ENCODE measurements at places on chromosomes 7 and 10.
A peak's percentile ranks its signal among the peaks of the same experiment; 100 is the strongest.

DNA sequence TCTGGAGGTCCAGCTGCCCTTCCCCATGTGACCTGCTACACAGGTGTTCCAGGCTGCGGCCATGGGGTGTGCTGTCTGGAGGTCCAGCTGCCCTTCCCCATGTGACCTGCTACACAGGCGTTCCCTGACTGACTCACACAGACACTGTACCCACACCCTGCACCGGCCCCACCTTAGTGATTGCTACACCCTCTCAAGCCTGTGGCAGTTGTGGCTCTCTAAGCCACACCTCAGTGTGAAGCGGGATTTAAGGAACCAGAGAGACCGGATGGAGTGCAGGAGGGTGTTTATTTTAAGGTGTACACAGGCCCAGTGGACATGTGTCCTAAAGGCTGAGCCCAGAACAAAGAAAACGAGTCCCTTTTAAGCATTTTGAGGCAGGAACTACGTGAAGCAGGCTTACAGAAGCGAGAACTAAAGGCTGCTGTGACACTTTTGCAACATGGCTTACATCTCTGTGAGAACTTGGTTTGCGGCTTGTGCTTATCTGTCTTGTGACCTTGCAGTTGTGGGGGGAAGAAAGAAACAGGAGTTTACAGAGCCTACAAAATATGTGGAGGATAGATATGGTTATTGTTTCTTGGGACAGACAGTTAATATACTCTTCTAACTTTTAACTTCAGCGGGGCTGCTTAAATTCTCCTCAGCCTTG lies 326.4 kb downstream of the PAXIP1 start:
- no peak for DNase-seq

DNA sequence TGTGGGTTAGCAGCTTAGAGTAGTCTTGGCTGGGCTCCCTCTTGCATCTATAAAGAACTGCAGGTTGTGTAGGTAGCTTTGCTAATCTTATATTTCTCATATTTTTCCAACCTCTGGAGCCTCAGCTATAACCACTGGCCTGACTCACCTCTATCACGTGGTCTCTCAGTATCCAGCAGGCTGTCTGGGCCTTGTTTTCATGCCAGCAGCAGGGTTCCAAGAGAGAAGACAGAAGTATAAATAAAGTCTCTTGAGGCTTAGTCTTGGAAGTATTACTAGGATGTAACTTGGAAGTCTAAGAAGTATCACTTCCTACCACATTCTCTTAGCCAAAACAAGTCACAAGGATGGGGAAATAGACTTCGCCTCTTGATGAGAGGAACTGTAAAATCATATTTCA lies 73.3 kb downstream of the WIPF3 start:
- DNase-seq = no peak

DNA sequence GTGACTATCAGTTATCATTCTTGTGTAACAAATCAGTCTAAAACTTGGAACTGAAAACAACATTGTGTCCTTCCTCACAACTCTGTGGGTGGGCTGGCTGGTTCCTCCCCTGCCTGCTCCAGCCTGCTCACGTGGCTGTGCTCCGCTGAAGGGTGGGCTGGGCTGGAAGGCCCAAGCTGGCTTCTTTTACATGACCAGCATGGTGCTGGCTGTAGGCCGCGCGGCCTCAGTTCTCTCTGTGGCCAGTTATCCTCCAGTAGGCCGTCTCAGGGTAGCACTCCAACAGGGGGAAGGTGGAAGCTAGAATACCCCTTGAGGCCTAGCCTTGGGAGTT lies 11.3 kb downstream of the ADAMTS14 start:
- DNase-seq = no peak

GRCh38 chr10:97676770-97677581 lies 10.1 kb downstream of the AVPI1 start:
- DNase-seq = peak; percentile 32

DNA sequence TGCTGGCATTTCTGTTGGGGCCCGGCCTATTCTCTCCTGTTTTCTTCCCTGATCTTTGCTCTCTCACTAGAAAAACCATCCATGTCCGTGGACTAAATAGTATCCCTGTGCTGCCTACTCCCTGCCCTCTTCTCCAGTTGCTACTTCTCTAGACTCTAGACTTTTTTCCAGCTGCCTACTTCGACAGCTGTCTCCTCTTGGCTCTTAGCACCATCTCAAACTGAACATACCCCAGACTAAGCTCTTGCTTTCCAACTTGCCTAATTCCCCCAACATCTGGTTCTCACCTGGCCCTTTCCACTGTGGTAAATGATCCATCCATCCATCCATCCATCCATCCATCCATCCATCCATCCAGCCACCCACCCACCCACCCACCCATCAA lies 19.5 kb downstream of the ADCYAP1R1 start:
- no peak for DNase-seq

DNA sequence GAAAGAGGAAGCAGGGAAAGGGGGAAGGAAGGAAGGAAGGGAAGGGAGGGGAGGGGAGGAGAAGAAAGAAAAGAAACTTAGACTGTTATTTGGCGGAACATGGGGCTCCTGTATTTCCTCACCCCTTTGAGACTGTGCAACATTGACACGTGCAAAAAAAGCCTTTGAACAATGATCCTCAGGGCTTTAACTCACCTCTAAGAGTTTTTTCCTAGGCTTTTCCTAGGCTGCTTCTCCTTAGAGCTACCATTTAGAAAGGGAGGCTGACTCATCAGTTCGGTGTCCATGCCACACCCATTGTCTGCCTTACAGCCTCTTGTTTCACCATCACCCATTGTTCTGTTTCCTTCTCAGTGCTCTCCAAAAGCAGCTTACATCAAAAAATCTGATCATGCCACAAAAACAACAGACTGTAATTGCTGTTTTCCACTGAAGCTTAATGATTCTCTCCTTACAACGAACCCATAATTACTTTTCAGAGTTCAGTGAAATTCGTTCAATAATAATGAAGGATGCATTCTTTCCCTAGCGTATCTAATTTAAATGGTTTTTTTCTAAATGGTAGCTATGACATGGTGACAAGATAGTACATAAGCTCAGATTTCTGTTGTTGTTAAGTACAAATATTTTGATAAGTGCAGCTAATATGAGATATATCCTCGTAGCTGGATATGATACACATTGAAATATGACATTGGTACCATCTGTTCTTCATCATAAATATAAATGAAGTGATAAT lies 90.8 kb downstream of the PRLHR start:
- DNase-seq = no peak

DNA sequence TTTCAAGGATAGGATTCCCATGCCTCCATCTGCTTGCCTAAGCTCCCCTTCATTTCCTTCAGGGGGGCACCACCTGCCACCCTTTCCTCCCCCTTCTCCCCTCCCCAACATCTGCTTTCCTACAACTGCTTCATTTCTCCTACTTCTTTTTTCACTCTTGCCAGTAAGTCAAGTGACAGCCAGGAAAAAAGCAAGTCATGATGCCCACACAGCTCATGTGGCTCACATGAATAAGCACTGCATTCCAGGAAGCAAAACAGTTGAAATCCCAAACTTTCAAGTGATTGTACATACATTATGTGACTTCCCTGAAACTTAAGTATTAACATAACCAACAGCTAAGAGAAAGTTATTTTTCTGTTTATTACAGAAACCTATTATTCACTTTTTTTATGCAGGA lies 78.6 kb downstream of the TNS3 start:
- no peak for DNase-seq

Data from activated CD8-positive, alpha-beta memory T cell treated with anti-CD3 and anti-CD28 coated beads for 1 hour (primary cell).